ENCODE measurements at places on chromosomes 2 and 18. TPM values are rescaled to one million over a fixed set of nuclear protein-coding genes. Genes with fewer than 3 reads are reported as not detected.

C2orf78 gene
- polyA plus RNA-seq = 0.02 TPM

ASIC4 gene
- polyA plus RNA-seq = 0.23 TPM

ASB18 gene
- under 0.01 TPM for polyA plus RNA-seq

RNF25 gene
- 33.7 TPM for polyA plus RNA-seq

GPR75 gene
- polyA plus RNA-seq = 0.50 TPM

CCDC102B gene
- polyA plus RNA-seq = 3.0 TPM

SLC40A1 gene
- polyA plus RNA-seq = 53.1 TPM

LBH gene
- polyA plus RNA-seq = 88.9 TPM

CACNB4 gene
- polyA plus RNA-seq = 3.0 TPM

ACTR2 gene
- 166 TPM for polyA plus RNA-seq

TAF4B gene
- polyA plus RNA-seq = 6.8 TPM

HOXD10 gene
- polyA plus RNA-seq = 0.09 TPM

ARHGEF33 gene
- polyA plus RNA-seq = 0.55 TPM

HJURP gene
- 5.8 TPM for polyA plus RNA-seq

HOXD3 gene
- polyA plus RNA-seq = 0.82 TPM

HOXD9 gene
- polyA plus RNA-seq = 1.8 TPM

DSEL gene
- 1.6 TPM for polyA plus RNA-seq

CAVIN2 gene
- 8.2 TPM for polyA plus RNA-seq

CNTNAP5 gene
- 0.02 TPM for polyA plus RNA-seq

MC4R gene
- 0.30 TPM for polyA plus RNA-seq

PDIA6 gene
- polyA plus RNA-seq = 75.1 TPM

ACVR1C gene
- polyA plus RNA-seq = 0.23 TPM

RMND5A gene
- 19.1 TPM for polyA plus RNA-seq

NOSTRIN gene
- polyA plus RNA-seq = 8.1 TPM

SKA1 gene
- polyA plus RNA-seq = 0.89 TPM

AGXT gene
- 0.94 TPM for polyA plus RNA-seq

GNAL gene
- polyA plus RNA-seq = 7.5 TPM

CHCHD5 gene
- 37.2 TPM for polyA plus RNA-seq

KIAA2012 gene
- 0.05 TPM for polyA plus RNA-seq

CD302 gene
- polyA plus RNA-seq = 13.7 TPM

COLEC11 gene
- polyA plus RNA-seq = 9.2 TPM

GNLY gene
- 7.0 TPM for polyA plus RNA-seq

AMER3 gene
- 0.02 TPM for polyA plus RNA-seq

CELF4 gene
- polyA plus RNA-seq = 0.39 TPM

C2orf81 gene
- 5.3 TPM for polyA plus RNA-seq

DSG1 gene
- 3.7 TPM for polyA plus RNA-seq

Data from thymus (tissue), 14 donors.